ENCODE measurements at places on chromosomes 5 and 9. TPM values are rescaled to one million over a fixed set of nuclear protein-coding genes. Genes with fewer than 3 reads are reported as not detected.

The DAB2 gene
- total RNA-seq, result 19.9 TPM

DNA sequence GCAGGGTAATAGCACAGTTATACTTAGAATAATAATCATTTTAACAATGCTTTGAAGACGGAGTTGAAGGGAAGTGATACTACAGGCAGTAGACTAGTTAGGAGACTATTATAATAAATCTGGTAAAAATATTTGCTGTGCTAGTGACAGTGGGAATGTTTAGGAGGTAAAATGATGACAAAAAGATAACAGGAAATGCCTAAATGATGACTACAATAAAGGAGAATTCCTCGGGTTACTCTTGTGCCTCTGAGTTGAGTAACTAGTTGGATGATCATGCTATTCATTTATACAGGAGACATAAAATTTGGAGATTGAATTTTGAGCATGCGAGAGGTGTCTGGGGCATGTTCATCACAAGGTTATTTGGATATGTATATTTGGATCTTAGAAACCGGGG lies 32.2 kb upstream of the PAM start:
- peak; percentile 55 for DNase-seq

GRCh38 chr9:8392866-8393265 lies 593.3 kb upstream of the DMAC1 start:
- no peak for DNase-seq

- no peak for DNase-seq
These were observed 29.2 kb upstream of the ECM2 start for GRCh38 chr9:92564982-92565381.

DNA sequence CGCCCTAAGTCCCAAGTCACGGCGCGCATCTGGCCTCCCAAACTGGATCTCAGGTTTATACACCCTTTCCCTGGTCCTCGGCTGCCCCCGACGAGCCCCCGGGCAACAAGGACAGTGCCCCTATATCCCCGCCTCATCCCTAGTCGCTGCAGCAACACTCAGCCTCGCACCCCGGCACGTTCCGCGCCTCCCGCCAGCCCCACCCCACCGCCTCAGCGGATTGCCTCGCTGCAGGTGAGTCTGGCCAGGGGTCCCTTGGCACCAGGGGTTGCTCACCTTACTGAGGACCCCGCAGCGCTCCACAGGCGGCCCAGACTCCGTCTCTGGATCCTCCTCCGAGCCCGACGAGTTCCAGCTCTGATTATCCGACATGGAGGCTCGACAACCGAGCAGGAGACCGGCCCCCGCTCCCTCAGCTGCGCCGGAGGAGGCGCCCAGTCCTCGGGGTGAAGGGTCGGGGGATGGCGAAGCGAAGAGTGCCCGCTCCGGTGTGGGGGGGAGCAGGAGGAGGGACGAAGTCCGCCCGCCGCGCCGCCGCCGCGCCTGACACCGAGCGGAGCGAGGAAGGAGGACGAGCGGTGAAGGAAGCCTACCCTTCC lies 494 bp downstream of the CERT1 start:
- DNase-seq, result peak; percentile 33

- no peak for DNase-seq
These were observed 68.6 kb downstream of the ERMP1 start for GRCh38 chr9:5764130-5764868.

- DNase-seq, result peak; percentile 58
These were observed 285.3 kb upstream of the GRAMD2B start for GRCh38 chr5:126137891-126138280.

- no peak for DNase-seq
These were observed 227.3 kb downstream of the LURAP1L start for GRCh38 chr9:13001989-13002580.

DNA sequence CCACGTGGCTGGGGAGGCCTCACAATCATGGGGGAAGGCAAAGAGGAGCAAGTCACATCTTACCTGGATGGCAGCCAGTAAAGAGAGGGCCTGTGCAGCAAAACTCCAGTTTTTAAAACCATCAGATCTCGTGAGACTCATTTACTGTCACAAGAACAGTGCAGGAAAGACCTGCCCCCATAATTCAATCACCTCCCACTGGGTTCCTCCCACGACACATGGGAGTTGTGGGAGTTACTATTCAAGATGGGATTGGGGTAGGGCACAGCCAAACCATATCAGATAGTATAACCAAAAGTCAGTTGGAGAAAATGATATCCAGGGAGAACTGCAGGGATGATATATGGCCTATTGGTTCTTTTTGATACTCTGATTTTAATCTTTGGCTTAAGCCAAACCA lies 10.0 kb upstream of the CAVIN4 start:
- DNase-seq, result no peak

The ARSB gene
- 19.3 TPM for total RNA-seq

DNA sequence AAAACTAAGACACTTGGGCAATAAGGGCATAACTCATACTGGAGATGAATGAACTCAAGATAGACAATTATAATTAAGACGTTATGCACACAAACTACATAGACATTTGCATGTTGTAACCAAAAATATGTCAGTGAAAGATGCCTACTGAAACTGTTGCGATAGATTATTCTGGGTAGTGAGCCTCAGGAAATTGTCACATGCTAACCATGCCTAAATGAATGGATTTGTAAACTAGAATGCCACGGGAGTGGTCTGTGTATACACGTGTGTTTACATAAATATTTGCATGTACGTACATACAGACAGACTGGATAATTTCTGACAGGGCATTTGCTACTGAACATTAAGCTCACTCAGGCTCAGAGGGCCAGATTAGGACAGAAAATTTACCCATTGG lies 1.2 kb downstream of the NIPSNAP3B start:
- DNase-seq, result no peak

- no peak for DNase-seq
These were observed 1.2 kb downstream of the ST8SIA4 start for GRCh38 chr5:100901821-100902341.

DNA sequence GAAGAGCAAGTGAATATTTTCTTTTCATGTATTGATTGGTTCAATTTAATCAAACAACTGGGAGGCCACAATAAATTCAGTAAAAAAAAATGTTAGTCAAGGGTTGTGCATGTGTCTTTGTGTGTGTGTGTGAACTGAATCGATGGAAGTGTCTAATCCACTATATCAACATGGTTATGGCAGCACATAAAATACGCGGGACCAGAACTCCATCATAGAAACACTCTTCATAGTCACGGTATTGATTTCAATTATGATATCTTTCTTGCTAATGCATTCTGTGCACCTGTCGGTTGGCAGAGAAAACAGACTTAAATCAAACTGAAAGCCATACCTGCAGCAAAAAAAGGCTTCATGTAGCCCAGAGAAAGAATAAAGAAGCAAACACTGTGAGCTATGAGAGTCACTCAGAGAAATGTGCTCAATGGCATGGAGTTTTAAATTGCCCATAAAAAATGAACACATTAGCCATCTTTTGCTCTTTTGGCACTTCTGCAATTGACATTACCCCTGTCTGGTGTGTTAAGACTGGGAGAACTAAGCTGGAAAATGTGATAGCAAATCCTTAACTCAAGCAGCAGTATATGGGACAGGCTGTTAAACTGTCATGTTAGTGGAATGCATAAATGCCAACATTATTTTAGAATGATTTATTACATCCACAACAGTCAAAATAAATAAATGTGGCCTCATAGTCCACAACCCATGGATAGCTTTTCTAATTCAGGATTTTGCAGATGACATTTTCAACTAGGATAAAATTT lies 642.4 kb upstream of the C9orf72 start:
- DNase-seq, result no peak

DNA sequence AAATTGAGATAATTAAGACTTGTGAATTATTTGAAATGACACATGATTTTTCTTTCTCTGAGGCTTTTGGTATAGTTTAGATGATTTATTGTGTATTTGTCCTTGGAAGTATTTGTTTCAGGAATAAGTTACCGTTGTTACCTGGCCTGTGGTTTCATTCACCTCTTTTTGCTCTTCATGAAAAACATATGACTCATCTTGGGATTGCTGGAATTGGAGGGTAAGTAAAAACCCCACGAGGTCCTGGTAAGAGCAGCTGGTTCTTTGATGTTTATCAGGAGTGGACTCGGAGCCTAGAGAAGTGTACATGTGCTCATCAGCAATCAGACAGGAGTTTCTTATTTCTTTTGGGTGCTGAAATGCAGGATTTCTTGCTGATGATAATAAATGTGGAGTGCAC lies 275.3 kb downstream of the PSAT1 start:
- DNase-seq, result no peak

DNA sequence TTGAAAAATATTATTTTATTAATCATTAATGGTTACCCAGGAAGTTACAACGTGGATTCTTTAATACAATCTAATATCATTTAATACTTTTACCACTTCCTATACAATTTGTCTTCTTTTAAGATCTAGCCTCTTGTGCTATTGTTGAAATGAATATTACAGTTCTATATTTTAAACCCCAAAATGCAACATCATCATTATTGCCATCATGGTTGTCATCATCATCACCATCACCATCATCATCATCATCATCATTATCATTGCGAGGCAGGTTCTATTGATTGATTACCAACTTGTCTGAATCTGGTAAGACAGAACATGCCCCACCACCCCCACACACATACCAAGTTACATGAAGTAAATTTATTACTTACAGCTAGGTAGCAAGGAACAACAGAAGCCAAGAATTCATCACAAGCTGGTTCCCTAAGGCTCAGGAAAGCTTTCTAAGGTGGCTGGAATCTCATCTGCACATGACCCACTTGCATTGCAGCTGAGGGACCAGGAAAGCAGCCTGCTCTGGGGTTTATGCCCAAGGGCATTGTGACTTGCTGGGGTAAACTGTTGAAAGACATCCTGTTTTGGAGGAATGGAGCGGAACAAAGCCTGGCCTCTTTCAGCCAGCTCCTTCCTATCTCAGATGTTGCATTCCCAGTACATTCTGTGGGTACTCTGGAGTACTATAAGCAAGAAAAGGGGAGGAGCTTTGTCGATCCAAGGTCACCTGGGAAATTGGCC lies 418.1 kb downstream of the PRR16 start:
- DNase-seq, result no peak

The CDKN2B-AS1 gene
- total RNA-seq, result 7.0 TPM

DNA sequence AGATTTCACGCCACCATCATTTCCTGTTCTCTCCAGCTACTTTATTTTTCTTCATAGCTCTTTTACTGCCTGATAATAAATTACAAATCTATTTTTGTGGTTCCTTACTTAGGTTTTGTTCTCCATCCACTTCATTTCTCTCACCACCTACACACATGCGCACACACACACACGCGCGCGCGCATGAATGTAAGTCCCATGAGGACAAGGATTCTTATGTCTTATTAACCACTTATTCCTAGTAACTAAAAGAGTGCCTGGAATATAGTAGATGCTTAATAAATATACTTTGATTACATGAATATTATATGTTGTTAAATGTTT lies 116.5 kb downstream of the TRPM6 start:
- DNase-seq, result no peak

GRCh38 chr5:148990817-148991216 lies 72.0 kb downstream of the SH3TC2 start:
- DNase-seq, result no peak

DNA sequence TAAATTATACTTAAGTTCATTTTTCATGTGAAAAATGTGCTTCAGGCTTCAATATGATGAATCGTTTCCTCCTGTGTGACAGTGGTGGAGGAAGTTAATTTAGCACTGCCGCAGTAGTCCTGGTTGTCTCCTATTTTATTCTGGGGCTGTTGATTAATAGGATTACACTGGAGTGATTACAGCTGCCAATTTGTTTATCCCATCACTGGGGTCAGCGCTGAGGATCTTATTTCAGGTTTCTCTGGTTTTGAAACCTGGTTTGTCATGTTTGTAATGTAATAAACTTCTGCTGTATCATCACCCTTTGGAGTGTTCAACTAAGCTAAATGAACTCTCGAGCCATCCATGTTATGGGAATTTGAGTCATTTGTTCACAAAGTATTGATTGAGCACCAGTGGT lies 241.7 kb upstream of the KCNN2 start:
- no peak for DNase-seq

- DNase-seq, result no peak
These were observed 96.5 kb downstream of the GADD45G start for GRCh38 chr9:89701221-89701798.

- DNase-seq, result peak; percentile 26
These were observed 133.7 kb downstream of the GPBP1 start for GRCh38 chr5:57307516-57307915.

The FCN2 gene
- not detected for total RNA-seq

- DNase-seq, result no peak
These were observed 58.6 kb downstream of the THBS4 start for GRCh38 chr5:80093796-80094195.

The IFNE gene
- total RNA-seq, result 0.72 TPM

The GABRA6 gene
- not detected for total RNA-seq

DNA sequence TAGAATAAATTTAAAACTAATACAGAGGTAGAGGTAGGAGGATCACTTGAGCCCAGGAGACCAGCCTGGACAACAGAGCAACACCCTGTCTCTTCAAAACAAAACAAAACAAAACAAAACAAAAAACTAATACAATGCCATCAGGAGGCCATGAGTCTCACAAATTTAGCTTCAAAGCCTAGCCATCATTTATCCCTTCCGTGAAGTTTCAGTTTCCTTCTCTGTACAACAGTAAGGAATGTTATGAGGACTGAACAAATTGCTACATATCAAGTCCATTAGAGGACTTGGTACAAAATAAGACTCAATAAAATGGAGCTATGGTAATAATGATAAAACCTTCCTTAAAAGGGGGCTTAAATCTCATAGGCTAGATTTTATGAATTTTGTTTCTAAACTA lies 60.8 kb downstream of the MAPKAP1 start:
- peak; percentile 38 for DNase-seq

The RNF180 gene
- total RNA-seq, result under 0.01 TPM

DNA sequence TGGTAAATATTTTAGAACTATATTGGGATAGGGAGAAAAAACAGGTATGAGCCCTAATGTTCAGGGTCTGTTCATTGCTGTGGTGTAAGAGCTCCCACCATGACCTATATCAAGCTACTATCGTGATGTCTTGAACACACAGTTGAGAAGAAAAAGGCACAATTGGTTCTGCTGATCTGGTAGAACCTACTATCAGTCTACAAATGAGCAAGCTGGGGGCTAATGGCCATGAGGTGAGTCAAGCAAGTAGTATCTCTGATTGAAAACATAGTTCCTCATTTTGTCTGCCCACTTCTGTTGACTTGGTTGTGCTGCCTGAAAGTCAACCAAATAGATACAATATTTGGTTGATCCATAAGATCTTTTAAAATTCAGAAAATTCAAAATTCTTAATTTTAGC lies 1026.3 kb downstream of the CDH12 start:
- no peak for DNase-seq

DNA sequence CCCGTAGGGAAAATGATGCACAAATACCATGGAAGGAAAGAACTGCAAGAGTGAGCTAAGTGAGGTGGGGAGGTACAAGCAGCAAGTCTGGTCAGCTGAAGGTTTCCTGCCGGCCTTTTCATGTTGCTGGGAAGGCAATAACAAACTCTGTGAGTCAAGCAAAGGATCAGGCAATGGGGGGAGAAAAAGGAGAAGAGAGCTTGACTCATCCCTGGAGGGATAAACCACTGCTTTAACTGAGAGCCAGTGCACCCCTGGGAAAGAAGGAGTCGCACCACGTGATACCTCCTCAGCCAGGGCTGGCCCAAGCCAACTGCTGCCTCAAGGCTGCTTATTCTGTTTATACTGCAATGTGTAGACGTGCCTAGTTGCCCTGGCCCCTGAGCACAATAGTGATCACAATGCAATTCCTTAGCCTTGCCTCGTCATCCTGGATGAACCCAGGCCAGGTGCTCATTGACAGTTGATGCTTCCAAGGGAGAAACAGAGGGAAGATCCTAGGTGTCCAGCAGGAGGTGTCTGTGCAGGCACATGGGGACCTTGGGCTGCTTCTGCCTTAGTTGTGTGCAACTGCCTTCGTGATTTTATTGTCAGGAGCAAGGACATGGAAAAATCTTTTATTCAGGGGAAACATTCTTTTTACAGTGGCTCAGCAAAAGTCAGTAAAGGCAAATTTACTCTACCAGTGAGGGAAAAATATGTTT lies 203.0 kb upstream of the TUT7 start:
- DNase-seq, result peak; percentile 66
